ENCODE measurements at places on chromosomes 6 and 20.

- DNase-seq: peak; percentile 24
These were observed 138.1 kb upstream of the MARCKS start for GRCh38 chr6:113719064-113719463.

- no peak for DNase-seq
These were observed 165.9 kb upstream of the ATXN1 start for GRCh38 chr6:16927205-16927604.

DNA sequence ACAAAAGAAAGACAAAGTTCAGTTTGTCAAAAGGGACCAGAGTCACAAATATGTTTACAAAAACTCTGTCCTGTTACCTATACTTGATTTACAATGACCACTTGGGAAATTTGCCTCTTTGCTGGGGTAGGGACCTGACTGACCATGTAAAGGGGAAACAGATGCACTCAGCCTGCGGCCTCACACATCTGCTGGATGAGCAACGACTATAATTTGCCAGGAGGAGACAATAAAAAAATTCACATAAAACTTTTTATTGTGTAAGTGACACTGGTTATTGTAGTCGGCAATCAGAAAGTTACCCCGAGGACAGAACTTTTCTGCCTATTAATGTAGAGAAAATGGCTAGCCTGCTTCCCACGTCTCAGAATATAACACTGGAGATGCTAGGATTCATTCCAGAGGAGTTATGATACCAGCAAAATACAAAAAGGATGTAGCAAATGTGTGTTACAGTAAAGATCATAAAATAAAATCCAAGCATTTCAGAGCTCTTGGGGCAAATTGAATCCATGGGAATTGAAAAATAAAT, 415.4 kb upstream of the SPTLC3 start:
- DNase-seq: no peak

DNA sequence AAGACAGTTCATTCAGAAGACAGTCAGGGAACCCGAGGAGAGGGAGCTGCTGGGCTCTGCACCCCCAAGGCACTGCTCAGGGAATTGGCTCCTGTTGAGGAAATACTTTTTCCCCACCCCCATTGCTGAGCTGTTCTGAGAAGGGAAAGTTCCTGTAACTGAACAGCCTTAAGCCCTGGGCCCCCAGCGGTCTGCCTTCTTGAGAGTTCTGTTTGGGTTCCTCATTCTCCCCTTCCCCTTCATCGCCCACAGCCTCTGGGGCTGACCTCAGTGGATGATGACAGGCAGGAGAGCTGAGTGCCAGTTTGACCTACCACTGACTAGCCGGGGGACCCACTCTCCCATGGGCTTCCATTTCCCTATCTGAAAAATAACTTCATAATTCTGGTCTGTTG, 10.7 kb downstream of the HCK start:
- no peak for DNase-seq

DNA sequence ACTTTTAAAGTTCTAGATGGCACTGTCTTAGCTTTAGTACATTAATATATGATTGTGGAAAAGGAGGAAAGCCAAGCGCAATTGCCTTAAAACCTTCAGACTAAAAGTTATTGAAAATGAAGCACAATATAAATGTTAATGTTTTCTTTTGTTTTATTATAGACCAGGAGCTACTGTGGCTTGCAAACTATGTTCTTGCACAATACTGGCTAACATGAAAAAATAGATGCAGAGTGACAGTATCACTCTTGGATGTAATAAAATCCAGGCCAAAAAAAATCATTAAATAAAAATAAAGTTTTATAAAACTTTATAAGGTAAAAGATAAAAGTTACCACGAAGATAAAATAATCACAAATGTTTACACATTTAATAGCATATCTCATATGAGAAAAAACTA, 18.3 kb upstream of the PLN start:
- DNase-seq: no peak

DNA sequence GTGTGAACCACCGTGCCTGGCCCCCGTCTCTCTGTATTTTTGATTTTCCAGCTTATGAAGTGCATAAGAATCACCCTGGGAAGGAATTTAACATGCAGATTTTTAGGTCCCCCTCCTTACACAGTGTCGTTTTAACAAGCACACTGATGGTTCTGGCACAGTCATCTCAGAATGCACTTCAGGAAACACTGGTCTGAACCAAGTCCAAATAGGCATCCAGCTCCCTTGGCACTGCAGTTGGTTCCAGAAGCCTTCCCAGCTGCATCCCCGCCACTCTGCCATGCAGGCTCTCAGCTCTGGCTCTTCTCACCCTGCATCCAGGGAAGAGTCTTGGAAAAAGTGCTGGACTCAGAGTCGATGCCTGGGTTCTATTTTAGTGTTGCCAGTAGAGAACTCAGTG, 20.1 kb downstream of the RIPOR2 start:
- no peak for DNase-seq

Data from Calu3 (cell line).